ENCODE measurements at places on chromosomes 7 and 10. TPM values are rescaled to one million over a fixed set of nuclear protein-coding genes. Genes with fewer than 3 reads are reported as not detected.

GRCh38 chr10:7028809-7029166, 382.0 kb downstream of the SFMBT2 start:
- no peak for DNase-seq

DNA sequence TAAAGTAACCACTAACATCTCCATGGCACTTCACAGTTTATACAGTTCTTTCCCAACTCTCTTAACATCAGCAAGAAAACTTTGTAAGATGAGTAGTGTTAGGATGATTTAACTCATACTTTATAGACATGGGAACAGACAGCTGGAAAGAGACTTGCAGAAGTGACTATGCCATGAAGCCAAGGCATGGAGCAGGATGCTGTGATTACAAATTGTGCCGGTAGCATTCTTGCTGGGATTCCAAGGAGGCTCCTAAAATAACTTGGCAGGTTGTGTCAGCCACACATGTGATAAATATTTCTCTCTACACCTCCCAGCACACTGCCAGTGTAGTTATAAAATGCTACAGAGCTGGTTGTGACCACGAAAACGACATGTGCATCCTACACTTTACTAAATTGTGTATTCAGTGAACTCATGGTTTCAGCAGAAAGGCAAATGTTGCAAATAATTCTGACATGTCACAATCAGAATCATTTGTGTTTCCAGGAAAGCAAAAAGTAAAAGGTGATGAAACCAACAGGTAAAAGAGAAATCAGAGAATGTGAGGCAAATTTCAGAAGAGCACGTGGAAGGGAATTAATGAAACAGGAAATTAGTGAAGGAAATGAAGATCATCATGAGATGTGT, 5.6 kb upstream of the CYP3A4 start:
- DNase-seq: no peak

GRCh38 chr7:50565977-50566376, 772 bp upstream of the DDC start:
- DNase-seq: no peak

GRCh38 chr7:108488768-108489538, 32.7 kb upstream of the NRCAM start:
- no peak for DNase-seq

GRCh38 chr7:63931985-63932577, 66.6 kb upstream of the ZNF722 start:
- no peak for DNase-seq

DNA sequence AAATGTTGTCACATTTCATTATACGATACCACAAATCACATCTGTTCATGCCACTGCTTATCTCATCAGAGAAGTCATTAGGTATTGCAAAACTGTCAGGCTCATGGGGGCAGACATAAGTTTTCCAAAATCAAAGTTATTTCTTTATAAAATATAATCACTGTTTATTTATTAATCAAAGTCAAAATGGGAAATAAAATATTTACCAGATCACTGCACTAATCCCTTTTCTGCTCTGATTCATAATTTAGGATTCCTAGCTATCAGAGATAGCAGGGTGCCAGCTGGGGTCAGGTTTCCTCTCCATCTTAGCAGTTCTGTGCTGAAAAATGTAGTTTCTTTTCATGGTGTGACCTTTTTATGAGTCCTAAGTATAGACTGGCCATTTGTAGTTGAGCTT, 117.7 kb upstream of the LANCL2 start:
- DNase-seq: no peak

- no peak for DNase-seq
Measured at GRCh38 chr7:116095396-116095795, 64.8 kb upstream of the TFEC start.

Gene PNLIP
- polyA plus RNA-seq: not detected

Gene EEPD1
- polyA plus RNA-seq: 2.5 TPM

Gene PLXNA4
- polyA plus RNA-seq: 0.28 TPM

Gene WAC
- 47.7 TPM for polyA plus RNA-seq

Gene SPAM1
- not detected for polyA plus RNA-seq

Measured in BJ (cell line).